ENCODE measurements at places on chromosomes 11 and 22.

DNA sequence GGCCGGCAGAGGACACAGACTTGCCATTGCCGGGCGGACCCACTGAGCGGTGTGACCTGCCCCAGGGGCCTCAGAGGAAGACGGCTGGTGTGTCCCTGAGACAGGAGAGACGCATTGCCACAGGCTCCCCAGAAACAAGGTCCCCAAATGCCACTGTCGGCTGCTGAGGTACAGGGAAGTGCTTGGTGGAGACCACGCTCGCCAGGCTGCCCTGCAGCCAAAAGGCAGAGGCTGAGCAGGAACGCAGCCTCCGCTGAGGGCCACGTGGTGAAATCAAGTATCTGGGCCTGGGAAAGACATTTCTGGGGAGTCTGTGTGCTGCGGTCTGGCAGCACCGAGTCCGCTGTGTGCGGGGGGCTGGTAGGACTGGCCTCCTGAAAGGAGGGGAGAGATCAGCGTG lies 794.9 kb downstream of the BRD1 start:
- DNase-seq = no peak

DNA sequence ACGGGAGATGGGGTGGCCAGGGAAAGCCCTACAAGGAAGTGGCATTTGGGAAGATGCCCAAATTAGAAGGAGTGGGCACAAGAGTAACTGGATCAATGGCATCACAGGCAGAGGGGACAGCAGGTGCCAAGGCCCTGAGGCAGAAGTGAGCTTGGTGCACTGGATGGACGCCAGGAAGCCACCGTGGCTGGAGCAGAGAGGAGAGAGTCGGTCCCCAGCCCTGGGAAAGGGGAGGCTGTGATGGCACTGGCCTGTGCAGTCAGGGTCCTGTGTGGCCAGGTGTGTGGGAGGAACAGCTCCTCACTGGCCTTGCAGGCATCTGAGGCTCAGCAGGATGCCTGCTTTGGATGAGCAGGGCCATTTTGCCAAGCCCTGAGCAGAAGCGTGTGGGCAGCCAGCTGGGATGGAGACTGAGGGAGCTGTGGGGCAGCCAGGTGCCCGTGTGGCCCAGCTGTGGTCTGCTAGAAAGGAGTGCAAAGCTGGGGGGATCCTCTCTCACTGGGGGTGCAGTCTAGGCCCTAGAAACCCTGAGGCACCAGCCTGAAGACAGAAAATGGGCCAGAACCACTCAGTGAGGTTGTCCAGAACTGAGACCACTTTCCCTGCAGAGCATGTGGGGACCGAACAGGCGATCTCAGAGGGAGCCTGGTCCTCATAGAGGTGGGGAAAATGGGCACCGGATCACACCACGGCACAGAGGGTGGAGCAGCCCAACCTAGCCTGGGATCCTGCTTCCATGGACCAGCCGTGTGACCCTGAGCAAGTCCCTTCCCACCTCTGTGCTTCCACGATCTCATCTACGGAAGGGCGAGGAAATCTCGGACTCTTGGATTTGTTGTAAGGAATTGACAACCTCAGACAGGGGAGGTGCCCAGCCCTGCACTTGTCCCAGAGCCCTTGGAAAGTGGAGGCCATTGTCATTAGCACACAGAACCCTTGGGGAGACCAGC lies 78.6 kb upstream of the RTL6 start:
- no peak for DNase-seq

- DNase-seq = no peak
Measured at GRCh38 chr11:77035580-77035979, 1.4 kb downstream of the B3GNT6 start.

DNA sequence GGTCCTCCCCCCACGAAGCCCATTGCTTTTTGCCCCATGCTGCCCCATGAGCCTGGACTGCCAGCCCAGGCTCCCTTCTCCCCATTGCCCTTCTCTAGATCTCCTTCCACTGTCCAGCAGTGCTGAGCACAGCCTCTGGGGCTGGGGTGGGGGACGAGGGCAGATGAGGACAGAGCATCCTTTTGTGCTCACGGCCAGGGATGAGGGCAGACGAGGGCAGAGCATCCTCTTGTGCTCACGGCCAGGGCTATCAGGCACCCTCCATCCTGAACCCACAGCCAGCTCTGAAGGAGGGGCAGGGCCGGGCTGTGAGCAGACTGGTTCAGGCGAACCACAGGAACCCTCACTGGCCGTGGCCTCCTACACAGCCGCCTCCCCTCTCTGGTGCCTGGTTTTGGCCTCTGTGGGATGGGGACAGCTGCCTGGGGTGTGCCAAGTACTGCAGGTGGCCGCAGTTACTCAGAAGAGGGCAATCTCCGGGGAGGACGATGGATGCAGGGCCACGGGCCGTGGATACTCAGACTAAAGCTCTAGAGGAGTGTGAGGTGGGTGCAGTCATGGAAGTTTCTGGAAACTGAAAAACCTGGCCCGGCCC lies 1258.8 kb downstream of the BRD1 start:
- DNase-seq = no peak

DNA sequence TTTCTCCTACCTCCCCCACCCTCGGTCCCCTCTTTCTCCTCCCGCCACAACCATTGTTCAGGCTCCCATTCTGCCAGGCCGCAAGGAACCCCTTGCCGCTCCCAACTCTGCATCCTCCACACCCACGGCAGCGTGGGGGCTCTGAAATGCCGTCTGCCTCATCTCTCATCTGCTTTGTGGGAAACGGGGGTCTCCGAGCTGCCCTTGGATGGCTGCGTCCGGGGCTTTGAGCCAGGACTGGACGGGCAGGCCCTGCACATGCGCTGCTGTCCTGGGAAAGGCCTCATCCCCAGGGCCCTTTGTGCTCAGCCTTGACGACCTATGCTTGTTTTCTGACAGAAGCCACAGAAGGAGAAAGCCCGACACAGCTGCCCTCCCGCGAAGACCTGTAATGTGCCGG lies 8.5 kb downstream of the CRELD2 start:
- no peak for DNase-seq

- no peak for DNase-seq
Measured at GRCh38 chr22:19723232-19723982, at the start of gene GP1BB. TSS of gene GP1BB (plus strand) at chr22:19723539. CDS start at chr22:19723570, 31 bp downstream.

DNA sequence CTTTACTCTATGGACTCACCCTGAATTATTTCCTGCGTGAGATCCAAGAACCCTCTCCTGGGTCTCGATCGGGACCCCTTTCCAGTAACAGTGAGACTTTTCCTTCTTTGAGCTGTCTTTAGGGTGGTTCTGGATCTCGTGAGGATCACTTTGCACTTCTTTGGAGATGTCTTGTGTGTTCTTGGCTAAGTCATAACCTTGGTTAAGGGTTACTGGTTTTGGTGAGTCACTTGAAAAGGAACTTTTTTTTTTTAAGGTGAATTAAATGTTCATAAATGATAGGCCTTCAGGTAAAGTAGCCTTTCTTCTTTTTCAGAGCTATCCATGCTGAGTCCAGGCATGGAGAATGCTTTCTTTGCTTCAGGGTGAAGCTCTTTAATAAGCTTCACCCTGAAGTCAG lies 19.4 kb upstream of the GSTP1 start:
- DNase-seq = no peak

DNA sequence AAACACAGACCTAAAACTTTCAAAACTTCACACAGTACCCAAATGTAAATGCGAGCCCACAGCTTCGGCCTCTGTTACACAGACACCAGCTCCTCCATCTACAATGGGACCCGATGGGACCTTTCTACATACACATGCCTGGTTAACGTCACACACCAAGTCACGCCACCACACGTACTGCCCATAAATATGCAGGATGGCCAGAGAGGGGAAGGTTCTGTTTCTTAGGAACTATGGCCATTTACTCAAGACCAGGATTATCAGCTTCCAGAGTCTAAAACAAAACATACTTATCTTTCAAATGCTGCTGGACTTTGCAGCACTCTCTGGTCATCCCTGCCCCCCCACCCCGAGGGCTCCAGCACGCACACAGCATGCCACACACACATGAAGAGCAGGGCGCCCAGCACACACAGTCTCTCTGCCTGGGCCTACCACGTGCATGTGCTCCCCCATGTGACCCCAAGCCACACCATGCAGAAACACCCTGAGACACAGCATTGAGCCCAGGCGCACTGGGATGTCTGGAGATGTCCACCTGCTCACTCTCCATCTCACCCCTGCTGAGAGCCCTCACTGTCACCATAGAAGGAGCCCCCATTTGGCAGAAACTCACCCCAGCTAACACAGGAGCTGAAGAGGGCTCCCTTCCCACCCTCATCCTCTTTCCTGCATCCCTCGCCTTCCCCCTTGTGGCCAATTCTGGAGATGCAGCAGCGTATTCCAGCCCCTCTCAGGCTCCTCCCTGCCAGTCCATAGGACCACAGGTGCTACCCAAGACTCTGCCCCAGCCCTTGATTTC lies 61.8 kb downstream of the SLC22A12 start:
- DNase-seq = peak; percentile 79

DNA sequence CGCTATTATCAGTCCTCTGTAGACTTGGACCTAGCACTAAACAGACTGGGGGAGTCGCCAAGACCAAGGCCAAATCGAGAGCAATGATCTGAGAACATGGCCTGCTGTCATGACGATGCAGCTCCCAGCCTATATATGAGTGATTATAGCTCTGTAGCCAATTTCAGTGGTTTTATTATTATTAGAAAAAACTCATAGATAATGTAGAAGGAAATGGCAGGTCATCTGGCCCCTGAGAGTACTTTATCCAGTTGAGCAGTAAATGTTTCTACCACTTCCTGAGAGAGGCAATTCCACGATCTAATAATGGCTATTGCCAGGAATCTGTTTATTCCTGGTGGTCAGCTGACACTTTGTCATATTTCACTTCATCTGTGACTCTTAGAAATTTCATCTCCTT lies 666.7 kb downstream of the OPCML start:
- DNase-seq = no peak

DNA sequence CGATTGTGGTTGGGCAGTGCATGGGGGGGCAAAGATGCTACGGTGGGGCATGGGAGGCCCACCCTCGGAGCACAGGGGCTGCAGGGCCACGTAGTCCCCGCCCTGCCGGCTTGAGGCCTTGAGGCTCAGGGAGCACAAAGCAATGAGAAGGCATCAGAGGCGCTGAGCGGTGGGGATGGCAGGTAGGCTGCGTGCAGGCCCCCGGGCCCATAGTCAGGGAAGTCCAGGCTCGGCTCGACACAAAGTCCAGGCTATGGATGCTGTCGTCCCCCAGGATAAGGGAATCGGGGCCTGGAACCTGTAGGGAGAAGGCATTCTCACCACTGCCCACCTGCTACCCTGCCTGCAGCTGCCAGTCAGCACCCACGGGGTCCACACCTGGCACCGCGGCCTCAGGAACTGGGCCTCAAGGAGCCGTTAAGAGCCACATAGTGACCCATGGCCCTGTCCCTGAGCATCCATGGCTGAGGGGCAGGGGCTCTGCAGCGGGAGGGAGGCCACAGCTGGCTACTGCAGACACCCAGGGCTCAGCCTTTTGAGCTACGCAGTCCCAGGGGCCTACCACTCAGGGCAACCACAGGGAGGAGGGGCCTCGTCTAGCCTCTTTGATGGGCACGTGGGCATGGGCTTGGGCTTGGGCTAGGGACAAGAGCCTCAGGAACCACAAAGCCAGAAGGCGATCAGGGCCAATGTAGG lies 179.7 kb downstream of the IGLL1 start:
- no peak for DNase-seq
